Testis (tissue), 5 donors: ENCODE measurements at places on chromosomes 5 and 9. TPM values are rescaled to one million over a fixed set of nuclear protein-coding genes. Genes with fewer than 3 reads are reported as not detected.

RNF180 gene
- 25.6 TPM for total RNA-seq

DNA sequence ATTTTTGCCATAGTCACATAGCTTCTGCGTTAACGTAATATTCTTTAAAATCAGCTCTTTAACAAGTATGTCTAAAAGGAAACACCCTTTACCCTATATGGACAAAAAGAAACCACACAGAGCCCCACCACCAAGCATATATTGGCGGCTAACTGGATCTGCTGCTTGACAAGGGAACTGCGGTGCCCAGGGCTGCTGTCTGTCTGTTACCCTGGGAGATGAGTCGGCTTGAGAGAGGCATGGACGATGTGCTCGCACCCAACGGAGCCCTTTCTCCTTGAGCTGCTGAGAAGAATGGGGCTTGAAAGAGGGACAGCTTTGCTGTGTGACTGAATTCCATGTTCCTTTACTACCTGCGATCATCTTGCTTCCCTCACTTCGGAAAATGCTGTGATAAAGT lies 158.6 kb upstream of the SHB start:
- no peaks in the 10 kb centered on the region for H3K27me3 ChIP-seq
- DNase-seq, result no peak
- no peak overlapping the region for H3K4me3 ChIP-seq
- no peaks in the 10 kb centered on the region for H3K36me3 ChIP-seq
- no peak overlapping the region for H3K27ac ChIP-seq

DNA sequence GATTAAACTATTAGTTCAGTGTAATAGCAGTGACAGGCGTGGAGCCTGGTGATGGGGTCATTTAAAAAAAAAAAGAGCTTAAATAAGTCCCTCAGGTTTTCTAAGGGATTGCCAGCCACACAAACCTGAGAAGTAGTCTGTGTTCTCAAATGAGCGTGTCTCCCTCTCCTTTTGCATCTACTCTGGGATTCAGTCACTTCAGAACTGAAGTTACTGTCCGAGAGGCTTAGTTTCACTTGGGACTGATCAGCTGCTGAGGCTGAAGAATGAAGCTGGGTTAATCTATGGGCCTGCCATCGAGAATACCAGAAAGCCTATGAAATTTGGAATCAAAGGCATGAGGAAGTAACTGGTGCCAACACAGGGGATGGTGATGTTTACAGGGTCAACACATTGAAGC lies 310.1 kb downstream of the ADAMTS6 start:
- no peak overlapping the region for H3K27ac ChIP-seq
- H3K36me3 ChIP-seq, result no peaks in the 10 kb centered on the region
- H3K4me3 ChIP-seq, result no peak overlapping the region
- H3K27me3 ChIP-seq, result no peaks in the 10 kb centered on the region
- no peak for DNase-seq
- no peaks in the 10 kb centered on the region for H3K4me1 ChIP-seq

PDE8B gene
- 2.0 TPM for total RNA-seq

DNA sequence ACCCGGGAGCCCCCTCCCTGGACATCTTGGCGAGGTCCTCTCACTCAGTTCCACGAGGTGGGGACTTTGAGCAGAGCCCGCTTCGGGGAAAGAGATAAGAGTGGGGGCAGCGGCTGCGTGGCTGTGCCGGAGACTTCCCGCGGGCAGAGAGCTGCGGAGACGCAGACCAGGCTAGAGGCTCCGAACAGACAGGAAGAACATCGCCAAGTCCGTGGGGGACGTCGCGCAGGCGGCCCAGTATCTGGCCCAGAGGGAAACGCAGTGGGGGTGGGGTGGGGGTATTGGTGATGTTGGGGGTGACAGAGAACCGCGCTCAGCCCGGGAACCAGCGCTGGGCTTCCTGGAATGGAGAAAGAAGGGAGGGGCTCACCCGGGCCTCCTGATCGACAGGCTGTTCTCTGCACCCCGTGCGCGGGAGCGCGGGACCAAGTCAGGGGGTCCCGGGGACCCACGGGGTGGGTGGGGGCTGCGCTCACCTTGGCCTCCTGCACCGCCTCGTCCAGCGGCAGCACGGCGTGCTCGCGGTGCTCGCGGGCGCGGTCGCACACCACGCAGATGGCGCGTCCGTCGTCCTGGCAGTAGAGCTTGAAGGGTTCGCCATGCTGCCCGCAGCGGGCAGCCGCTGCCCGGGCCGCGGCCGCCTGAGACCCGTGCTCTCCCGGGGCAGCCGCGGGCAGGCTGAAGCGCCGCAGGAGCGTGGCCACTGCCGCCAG lies 727 bp downstream of the TRIM7 start:
- no peaks in the 10 kb centered on the region for H3K27me3 ChIP-seq
- H3K36me3 ChIP-seq, result no peaks in the 10 kb centered on the region
- no peak overlapping the region for H3K27ac ChIP-seq
- H3K4me3 ChIP-seq, result peak overlapping the region; percentile 74

IFNA13 gene
- 0.63 TPM for total RNA-seq

GRCh38 chr5:36334315-36334714 lies 32.6 kb upstream of the RANBP3L start:
- no peak overlapping the region for H3K27ac ChIP-seq
- DNase-seq, result no peak
- no peaks in the 10 kb centered on the region for H3K36me3 ChIP-seq
- no peak overlapping the region for H3K4me3 ChIP-seq
- H3K4me1 ChIP-seq, result no peaks in the 10 kb centered on the region
- H3K27me3 ChIP-seq, result no peaks in the 10 kb centered on the region
